ENCODE measurements at places on chromosomes 12 and 14.
A peak's percentile ranks its signal among the peaks of the same experiment; 100 is the strongest.

- DNase-seq = no peak
These were observed 150.6 kb downstream of the PIWIL1 start for GRCh38 chr12:130488358-130488710.

GRCh38 chr12:101407049-101407435, 530 bp downstream of the ARL1 start:
- DNase-seq = no peak

DNA sequence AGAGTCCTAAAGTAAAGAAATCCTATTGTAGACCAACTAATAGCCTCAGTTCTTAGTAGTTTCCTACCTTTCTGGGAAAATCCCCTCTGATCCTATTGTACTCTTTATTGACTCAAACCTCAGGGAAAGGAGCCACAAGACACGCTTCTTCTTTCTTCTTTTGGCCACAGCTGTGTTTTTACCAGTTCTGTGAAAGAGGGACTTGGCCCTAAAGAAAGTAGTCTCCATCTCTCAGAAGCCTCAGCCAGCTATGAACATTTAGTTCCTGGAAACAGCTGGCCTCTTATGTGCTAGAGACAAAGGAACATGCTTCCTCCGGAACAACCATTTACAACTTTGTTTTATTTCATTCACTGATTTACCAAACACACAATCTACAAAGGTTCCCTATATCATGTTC, 66.1 kb upstream of the ARID2 start:
- no peak for DNase-seq

GRCh38 chr14:50011242-50011641, 105.1 kb downstream of the VCPKMT start:
- no peak for DNase-seq

GRCh38 chr14:22375321-22375930, 213.6 kb downstream of the DAD1 start:
- DNase-seq = peak; percentile 13

DNA sequence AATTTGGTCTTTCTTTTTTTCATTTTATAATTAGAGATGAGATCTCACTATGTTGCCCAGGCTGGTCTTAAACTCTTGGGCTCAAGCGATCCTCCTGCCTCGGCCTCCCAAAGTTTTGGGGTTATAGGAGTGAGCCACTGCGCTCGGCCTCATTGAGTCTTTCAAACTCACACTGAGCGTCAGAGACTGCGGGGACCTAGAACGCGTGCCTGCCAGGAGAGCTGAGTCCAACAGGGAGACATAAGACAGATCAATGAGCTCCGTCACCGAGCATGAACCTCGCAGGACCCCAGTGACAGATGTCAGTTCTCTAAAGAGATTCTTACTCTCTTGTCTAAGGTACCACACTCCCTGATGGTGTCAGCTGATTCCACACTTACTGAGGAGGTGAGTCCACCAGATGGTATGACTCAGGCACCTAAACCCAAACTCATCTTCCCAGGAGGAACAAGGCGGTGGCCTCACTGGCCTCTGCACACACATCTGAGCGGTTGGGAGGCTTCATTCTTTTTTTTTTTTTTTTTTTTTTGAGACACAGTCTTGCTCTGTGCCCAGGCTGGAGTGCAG, 58.9 kb downstream of the CCDC88C start:
- DNase-seq = no peak

DNA sequence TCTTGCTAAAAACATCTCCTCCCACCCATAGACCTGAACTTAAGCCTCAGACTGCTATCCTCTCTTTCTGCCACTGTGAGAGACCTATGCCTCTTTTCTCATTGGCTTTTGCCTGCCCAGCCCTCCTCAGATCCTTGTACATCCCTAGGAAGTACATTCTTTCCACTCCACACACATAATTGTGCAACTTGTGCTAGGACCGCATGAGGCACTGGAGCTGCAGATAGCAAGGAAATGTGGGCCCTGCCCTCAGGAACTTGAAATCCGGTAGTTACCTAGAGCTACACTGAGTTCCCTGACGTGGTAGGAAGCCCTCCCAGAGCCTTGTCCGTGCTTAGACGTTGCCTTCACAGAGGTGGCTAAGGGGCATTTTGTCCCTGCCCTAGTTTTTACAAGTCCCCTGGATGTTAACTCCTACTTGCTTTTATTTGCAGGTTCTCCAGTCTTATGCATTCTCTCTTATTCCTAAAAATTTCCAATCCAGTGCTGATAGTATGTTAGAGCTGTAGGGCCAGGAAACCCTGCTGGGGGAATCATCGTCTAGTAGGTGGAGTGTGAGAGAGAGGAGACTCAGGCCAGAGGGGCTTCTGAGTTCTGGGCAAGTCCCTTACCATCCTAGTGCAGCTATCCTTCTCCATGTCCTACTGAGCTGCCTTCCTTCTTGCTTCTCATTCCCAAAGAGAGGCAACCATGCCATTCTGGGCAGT, 41.3 kb downstream of the NTF3 start:
- DNase-seq = no peak

DNA sequence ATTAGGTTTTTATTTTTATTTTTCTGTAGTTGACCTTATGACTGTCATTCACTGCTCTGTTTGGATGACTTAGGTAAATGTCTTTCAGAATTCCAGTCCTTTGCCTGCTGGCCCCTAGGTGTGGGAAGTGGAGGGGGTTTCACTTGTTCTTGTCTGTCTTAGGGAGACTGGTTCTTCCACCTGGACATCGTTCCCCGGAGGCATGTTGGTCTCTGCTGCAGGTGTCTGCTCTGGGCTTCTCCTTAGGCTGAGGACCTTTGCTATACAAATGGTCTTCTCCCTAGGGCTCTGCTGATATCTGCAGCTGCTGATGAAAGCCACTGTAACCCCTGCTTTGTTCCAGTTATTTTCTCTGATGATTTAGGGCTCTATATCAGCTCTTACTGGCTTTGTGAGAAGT, 97.1 kb downstream of the OTOGL start:
- no peak for DNase-seq

- peak; percentile 88 for DNase-seq
These were observed at the start of gene ANAPC7 for GRCh38 chr12:110403146-110403975. Gene ANAPC7, minus strand, starts transcription at chr12:110403708. Its CDS starts 81 bp downstream, at chr12:110403627.

- no peak for DNase-seq
These were observed 225.9 kb upstream of the PLEKHG7 start for GRCh38 chr12:92476844-92477243.

DNA sequence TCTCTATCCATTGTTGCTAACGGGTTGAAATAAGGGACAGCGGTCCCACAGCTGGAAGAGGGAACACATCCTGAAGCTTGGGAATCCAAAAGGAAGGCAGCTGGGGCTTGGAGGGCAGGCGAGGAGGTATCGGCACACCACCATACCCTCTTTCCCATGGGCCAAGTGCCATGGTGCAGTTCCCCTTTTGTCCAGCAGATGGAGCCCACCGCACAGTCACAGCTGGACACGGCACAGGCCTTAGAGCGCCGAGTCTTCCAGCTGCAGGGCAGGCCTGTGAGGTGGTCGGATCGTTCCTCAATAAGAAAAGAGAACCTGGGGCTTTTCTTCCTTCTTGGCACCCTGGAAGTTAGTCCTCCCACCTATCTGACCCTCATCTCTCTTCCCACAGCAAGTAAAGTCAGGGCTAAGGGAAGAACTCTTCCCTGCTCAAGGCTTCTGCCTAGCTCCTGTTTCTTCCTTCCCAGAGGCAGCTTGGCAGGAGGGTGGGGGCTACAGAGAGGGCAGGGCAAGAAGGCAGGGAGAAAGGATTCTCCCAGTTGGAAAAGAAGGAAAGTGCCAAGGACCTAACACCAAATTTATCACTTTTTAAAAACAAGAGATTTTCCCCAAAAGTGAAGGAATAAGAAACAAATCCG, 8.6 kb downstream of the PPP1R1A start:
- DNase-seq = peak; percentile 80
